ENCODE measurements at places on chromosomes 11 and 22.

GRCh38 chr22:37313376-37314314, 31.3 kb downstream of the CYTH4 start:
- DNase-seq = no peak

DNA sequence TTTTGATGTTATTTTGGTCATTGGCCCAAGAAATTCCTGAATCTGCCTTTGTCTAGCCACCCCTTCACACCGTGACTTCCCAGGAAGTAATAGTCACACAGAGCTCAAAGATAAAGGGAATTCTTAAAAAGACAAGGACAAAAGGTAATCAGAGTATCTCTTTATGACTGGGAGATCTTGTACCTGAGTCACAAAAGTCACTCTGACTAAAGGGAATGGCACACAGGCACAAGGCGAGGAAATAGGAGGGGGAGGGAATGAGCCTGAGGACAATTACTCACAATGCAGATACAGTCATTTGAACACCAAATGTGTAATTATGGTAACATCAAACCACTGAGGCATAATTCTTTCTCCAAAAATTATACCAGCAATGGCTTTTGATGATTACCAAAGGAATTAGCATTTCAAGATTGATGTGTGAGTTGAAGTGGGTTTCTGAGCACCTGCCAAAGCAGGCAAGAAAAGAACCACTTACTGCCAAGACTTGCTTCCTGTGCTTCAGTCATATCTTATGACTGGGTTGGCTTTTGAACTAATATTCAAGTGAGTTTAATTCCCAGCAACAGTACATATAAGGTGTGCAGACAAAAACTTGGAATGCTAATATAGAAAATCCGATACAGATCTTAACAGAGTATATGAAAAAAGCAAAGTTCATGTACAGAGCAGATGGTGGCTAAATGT, 856.4 kb downstream of the LRRC4C start:
- DNase-seq = no peak

DNA sequence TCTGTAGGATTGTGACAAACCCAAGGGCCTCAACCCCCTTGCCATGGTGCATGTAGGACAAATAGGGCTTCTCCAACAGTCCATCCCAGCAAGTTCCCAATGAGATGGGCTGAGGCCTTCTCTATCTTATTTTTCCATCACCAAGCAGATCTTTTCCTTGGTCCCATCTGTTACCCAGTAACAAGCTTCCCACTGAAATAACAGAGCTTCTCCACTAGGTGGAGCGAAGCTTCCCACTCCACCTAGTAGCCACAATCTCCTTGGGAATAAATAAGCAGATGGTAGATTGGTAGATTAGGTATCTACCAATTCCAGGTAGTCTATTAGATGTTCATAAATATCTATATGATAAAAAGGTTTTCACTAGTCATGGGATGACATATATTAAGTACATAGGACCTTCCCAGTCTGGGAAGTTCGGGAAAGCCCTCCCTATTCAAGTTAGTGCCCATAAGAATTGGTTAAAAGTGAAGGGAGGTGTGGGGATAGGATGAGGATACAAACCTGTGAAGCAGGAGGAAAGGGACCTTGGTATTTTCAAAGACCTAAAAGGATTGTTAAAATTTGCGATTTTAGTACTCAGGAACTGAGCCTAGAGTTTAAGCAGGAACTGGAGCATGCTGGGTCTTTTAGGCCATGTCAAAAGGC, 5.9 kb upstream of the OR52L1 start:
- peak; percentile 5 for DNase-seq

DNA sequence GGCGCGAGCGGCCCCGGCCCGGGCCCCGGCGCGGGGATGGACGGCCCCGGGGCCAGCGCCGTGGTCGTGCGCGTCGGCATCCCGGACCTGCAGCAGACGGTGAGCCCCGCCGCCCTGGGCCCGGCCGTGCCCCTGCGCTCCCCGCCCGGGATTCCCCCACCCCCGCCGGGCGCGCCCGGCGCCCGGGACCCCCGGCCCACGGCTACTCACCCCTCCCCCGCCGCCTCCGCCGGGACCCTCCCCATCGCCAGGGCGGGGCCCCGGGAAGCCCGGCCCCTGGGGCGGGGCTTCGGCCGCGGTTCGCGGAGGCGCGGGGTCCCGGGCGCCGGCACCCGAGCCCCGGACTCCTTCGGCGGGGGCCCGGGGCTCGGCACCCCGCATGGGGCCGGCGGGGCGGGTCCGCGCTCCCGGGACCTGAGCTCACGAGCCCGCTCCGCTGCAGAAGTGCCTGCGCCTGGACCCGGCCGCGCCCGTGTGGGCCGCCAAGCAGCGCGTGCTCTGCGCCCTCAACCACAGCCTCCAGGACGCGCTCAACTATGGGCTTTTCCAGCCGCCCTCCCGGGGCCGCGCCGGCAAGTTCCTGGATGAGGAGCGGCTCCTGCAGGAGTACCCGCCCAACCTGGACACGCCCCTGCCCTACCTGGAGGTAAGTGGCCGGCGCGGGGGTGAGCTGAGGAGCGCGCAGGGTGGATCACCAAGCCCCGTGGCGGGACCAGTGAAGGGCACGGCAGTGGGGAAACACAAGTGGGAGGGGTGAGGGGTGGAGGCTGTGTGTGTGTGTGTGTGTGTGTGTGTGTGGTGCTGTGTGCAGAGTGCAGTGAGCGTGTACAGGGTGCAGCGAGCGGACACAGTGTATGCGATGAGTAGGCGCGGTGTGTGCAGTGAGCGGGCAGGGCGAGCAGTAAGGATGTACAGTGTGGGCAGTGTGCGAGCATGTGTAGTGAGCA, 2.3 kb downstream of the SHANK3 start:
- DNase-seq = no peak

GRCh38 chr11:63942803-63943202, 4.0 kb downstream of the NAA40 start:
- DNase-seq = no peak

GRCh38 chr11:112513417-112513816, 252.8 kb upstream of the PLET1 start:
- DNase-seq = no peak

DNA sequence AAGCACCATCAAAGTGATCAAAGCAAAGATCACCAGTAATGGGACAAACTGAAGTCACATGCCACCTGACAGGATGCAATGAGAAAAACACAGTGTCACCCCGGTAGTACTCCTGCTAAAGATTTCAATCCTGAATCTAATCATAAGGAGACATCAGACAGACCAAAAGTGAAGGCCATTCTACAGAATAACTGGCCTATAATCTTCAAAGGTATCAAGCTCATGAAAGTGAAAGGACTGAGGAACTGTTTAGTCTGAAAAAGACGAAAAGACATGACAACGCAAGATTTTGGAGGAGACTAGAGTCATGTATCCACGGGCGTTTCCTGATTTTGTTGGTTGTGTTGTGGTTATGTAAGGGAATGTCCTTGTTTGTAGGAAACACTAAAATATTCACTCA, 42.4 kb upstream of the TSKU start:
- DNase-seq = no peak

- DNase-seq = no peak
These were observed at the start of gene LUZP2 for GRCh38 chr11:24496736-24497725. Gene LUZP2 (plus strand): TSS chr11:24497053.

DNA sequence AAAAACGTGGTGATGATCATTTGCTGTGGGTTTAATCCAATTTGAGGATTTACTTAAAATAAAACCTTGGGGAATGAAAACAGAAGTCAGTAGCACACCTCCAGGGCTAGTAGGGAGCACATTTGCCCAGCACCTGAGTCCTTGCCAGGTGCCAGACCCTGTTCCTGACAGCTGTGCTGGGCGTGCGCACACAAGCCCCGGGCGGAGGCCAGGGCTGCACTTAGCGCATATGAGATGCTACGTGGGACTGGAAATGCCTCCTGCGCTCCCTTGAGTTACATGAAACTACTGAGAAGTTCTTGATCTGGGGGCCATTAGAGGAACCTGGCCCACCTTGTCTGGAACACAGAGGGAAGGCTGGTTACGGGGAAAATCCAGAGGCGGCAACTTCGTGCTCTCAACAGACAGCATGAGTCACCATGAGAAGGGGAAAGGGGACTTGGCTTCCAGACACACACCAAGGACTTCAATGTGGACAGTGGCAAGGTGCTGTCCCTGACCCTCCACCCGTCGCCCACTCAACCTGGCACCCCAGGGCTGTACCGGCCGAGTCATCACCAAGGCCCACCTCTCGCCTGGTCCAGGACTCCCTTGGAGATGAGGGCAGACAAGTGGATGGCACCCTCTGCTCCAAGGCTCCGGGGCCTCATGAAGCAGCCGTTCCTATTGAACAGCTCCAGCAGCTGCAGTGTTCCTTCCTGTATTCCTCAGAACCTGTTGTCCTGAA, 1468.6 kb downstream of the BRD1 start:
- DNase-seq = no peak

DNA sequence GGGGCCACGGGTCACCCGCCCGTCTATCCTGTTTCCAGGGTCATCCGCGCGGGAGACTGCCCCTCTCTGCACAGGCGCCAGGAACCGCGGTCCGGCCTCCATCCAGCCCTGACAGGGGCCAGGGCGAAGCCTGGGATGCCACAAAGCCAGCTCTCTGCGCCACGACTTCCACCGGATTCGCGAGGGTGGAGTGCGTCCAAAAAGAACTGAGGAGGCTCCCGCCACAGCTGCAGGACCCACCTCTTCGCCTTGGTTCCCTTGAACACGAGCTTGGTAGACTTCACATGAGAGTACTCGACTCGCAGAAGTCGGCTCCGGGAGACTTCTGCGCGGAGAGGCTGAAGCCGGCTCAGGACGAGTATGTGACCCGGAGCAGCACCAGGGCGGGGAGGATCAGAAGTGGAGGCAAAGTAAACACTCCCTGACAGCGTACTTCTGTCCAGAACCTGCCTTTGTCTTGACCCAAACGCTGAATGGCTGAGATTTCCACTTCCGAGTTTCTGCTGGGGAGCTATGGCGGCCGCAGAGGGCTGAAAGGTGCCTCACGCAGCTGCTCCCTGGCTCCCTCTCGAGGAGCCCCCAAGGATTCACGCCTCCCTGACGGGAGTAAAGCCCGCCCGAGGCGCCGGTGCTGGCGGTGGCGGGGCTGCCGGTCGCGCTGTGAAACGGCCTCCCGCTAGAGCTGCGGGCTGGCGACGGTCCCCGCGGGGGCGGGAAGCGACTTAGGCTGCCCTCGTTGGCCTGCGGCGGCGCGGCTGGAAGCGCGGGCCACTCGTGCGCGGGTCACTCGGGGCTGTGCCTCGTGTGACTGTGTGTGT, 4566.7 kb upstream of the OR11H1 start:
- no peak for DNase-seq

DNA sequence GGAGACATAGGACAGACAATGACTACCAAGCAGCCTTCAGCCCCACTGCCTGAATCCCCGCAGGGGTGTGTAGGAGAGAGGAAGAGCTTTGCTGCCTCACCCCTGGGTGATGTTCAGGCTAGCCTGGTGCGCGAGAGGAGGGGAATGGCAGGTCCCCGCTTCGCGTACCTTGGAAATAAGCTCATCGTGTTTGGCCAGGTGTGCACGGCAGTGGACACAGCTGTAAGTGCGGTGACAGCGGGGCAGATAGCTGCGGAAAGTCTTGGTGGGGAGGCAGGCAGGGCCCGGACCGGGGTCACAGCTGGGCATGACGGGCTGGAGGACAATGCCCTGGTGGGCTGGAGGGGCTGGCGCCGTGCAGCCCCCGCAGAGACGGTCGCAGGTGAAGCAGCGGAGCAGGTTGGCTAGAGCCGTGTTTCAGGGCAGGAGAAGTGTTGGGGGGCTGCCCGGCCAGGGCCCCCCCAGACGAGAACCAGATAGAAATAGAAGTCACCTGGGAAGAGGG, 2.9 kb downstream of the YPEL4 start:
- DNase-seq = no peak

GRCh38 chr22:47659467-47660223, 897.2 kb downstream of the TBC1D22A start:
- no peak for DNase-seq

- no peak for DNase-seq
These were observed 576 bp upstream of the SC5D start for GRCh38 chr11:121291896-121292494.

Measured in activated CD4-positive, alpha-beta T cell treated with anti-CD3 and anti-CD28 coated beads, Interleukin-10, Interleukin-2, amounts not matched to agents 100 ng/mL and 50 ng/mL, durations not matched to agents 16 hours and 8 hours (primary cell).